ENCODE measurements at places on chromosomes 4 and X. TPM values are rescaled to one million over a fixed set of nuclear protein-coding genes. Genes with fewer than 3 reads are reported as not detected.

DNA sequence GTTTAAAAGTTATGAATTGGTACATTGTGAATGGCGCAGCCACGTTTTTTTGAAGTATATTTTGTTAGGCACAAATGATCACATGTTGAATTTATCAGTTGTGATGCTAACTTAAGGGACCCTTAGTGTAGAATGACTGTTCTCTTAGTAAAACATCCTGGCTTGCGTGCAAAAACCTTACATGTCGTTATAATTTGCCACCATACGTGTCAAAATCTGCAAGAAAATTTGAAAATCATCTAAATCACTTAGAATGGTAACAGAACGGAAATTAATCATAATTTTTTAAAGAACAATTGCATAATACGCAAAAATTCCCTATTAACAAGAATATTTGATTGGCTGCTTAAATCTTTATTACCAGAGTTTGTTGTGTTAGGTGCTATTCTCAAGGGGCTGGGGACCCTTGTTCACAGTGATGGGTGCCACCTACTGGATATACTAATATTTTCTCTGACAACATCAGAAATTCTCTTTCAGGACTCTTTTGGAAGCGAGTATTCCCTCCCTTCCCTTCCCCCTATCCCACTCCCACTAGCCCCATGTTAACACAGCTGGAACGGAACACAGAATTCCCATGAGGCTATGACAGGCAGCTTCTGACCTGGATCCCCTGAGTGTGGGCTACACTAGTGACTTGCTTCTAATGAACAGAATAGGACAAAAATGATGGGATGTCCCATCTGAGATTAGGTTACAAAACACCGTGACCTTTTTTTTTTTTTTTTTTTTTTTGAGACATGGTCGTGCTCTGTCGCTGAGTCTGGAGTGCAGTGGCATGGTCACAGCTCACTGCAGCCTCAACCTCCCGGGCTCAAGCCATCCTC lies 71.8 kb downstream of the SUPT20HL2 start:
- H3K4me1 ChIP-seq: peaks cover 10% of the 10 kb centered on the region
- DNase-seq: no peak
- H3K27me3 ChIP-seq: no peaks in the 10 kb centered on the region
- no peak overlapping the region for H3K27ac ChIP-seq
- H3K4me3 ChIP-seq: no peak overlapping the region

- no peaks in the 10 kb centered on the region for H3K27me3 ChIP-seq
- H3K4me1 ChIP-seq: no peaks in the 10 kb centered on the region
- H3K27ac ChIP-seq: no peak overlapping the region
- H3K4me3 ChIP-seq: no peak overlapping the region
- no peak for DNase-seq
- peaks cover 17% of the 10 kb centered on the region for H3K36me3 ChIP-seq
Observed at GRCh38 chrX:14899607-14900006, 26.4 kb downstream of the MOSPD2 start.

The PRR32 gene
- total RNA-seq: not detected

The FAM47B gene
- total RNA-seq: not detected

All from WTC11 (cell line).